Activated naive CD8-positive, alpha-beta T cell treated with anti-CD3 and anti-CD28 coated beads for 36 hours (primary cell): ENCODE measurements at places on chromosomes 3 and 15. TPM values are rescaled to one million over a fixed set of nuclear protein-coding genes. Genes with fewer than 3 reads are reported as not detected.
A peak's percentile ranks its signal among the peaks of the same experiment; 100 is the strongest.

Gene GABRG3
- total RNA-seq = not detected

Gene DOCK3
- 1.9 TPM for total RNA-seq

Gene IFT122
- 14.9 TPM for total RNA-seq

Gene GP5
- 0.80 TPM for total RNA-seq

DNA sequence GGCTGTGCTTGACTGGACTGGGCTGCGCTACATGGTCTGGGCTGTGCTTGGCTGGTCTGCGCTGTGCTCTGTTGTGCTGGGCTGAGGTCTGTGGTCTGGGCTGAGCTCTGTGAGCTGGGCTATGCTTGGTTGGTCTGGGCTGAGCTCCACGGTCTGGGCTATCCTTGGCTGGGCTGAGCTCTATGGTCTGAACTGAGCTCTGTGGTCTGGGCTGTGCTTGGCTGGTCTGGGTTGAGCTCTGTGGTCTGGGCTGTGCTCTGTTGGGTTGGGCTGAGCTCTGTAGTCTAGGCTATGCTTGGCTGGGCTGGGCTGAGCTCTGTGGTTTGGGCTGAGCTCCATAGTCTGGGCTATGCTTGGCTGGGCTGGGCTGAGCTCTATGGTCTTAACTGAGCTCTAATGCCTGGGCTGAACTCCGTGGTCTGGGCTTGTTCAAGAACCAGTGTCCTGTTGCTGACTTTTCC, 92.0 kb downstream of the PLXNA1 start:
- H3K27me3 ChIP-seq = no peaks in the 10 kb centered on the region
- H3K4me3 ChIP-seq = no peak overlapping the region
- no peaks in the 10 kb centered on the region for H3K4me1 ChIP-seq
- no peak overlapping the region for H3K27ac ChIP-seq
- DNase-seq = no peak
- no peaks in the 10 kb centered on the region for H3K36me3 ChIP-seq

DNA sequence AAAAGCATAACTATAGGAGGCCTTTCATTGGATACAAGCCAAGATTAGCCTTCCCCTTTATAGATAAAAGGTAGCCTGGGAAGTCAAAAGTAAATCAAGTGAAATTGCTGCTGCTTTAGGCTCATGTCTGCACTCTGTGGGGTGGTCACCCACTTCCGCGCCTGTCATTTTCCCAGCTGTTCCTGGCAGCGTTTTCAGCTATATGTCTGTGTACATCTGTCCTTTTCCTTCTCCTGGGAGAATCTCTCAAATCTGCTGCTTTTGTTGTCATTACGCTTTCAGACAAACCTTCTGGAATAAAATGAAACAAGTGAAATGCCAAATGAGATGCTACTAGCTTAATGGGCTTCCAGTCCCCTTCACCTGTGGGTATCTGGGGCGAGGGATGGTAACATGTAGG, 211.8 kb downstream of the MCTP2 start:
- no peaks in the 10 kb centered on the region for H3K27me3 ChIP-seq
- H3K36me3 ChIP-seq = peaks cover 12% of the 10 kb centered on the region
- H3K27ac ChIP-seq = no peak overlapping the region
- no peaks in the 10 kb centered on the region for H3K4me1 ChIP-seq
- DNase-seq = no peak

DNA sequence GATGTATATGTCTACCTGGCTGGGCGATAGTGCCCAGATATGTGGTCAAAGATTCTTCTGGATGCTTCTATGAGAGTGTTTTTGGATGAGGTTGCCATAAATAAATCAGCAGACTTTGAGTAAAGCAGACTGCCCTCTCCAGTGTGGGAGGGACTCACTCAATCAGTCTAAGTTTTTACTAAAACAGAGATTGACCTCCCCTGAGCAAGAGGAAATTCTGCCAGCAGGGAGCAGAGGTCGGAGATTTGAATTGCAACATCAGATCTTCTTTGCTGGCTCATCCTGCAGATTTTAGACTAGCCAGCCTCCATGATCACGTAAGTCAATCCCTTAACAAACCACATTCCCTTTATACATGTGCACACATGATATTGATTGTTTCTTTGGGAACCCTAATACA, 300.9 kb downstream of the MCTP2 start:
- peaks cover 8% of the 10 kb centered on the region for H3K27me3 ChIP-seq
- H3K36me3 ChIP-seq = no peaks in the 10 kb centered on the region
- no peak overlapping the region for H3K4me3 ChIP-seq
- H3K4me1 ChIP-seq = no peaks in the 10 kb centered on the region

GRCh38 chr3:31671976-31672375, 139.3 kb downstream of the STT3B start:
- H3K4me3 ChIP-seq = no peak overlapping the region
- no peaks in the 10 kb centered on the region for H3K36me3 ChIP-seq
- no peaks in the 10 kb centered on the region for H3K4me1 ChIP-seq
- H3K27ac ChIP-seq = no peak overlapping the region

DNA sequence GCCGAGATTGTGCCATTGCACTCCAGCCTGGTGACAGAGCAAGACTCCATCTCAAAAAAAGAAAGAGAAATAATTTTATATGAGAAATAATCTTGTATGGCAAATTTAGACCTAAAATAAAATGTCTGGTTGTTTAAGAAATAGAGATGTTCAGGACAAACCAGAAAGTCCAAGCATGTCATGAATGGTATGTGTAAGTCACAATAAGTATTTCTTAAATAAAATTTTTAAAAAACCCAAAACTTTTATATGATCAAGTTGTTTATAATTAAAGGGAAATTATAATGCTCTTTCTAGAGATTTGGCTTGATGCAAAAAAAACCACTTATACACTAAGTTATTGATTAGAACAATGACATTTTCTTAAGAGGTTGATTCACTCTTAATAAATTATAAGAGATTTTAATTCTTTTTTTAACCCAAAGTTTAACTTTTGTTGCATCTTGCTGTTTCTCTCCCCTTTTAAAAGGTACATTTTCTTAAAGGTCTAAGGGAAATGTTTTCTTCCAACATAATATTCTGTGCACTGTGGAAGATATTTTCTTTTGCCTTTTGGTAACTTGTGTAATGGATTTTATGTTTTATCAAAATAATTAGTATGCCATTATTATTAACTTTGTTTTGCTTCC, 105.7 kb downstream of the RTP4 start:
- peaks cover 26% of the 10 kb centered on the region for H3K27me3 ChIP-seq
- no peak for DNase-seq
- H3K27ac ChIP-seq = no peak overlapping the region
- H3K4me3 ChIP-seq = no peak overlapping the region
- no peaks in the 10 kb centered on the region for H3K36me3 ChIP-seq
- H3K4me1 ChIP-seq = no peaks in the 10 kb centered on the region

DNA sequence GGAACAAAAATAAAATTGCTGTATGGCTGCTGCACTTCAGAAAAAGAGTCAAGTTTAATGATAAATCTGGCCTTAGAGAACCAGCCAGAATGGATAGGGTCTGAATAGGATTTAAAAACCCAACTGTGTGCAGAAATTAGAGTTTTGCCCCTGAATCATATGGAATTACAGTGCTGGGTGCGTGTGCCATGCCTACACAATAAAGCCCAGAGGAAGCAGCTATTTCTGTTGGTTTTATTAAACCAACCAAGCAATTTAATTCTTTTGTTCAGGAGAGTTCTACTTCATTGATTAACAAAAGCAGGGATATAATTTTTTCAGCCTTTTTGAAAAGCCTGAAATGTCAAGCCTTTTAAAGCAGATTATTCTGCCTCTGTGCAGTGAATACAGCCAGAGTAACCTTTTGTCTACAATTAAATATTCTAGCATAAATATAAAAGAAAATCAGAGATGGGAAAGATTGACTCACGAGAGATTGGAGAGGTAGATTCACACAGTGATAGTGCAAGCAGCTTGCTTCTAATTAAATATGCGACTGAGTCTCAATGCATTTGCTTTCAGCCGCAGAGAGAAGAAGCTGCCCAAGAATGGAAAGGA, 66.7 kb upstream of the DNAJC19 start:
- no peak overlapping the region for H3K4me3 ChIP-seq
- no peak for DNase-seq
- no peak overlapping the region for H3K27ac ChIP-seq
- no peaks in the 10 kb centered on the region for H3K36me3 ChIP-seq
- no peaks in the 10 kb centered on the region for H3K4me1 ChIP-seq

DNA sequence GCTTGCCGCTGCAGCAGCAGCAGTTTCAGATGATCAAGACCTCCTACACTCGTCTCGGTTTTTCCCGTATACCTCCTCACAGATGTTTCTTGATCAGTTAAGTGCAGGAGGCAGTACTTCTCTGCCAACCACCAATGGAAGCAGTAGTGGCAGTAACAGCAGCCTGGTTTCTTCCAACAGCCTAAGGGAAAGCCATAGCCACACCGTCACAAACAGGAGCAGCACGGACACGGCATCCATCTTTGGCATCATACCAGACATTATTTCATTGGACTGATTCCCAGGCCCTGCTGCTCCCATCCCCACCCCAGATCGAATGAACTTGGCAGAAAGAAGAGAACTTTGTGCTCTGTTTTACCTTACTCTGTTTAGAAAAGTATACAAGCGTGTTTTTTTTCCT, 17.6 kb downstream of the CALML4 start:
- DNase-seq = no peak
- no peaks in the 10 kb centered on the region for H3K27me3 ChIP-seq
- H3K36me3 ChIP-seq = peaks cover 21% of the 10 kb centered on the region
- H3K27ac ChIP-seq = peak overlapping the region; percentile 1
- H3K4me3 ChIP-seq = no peak overlapping the region

GRCh38 chr3:20040548-20041196, 426 bp downstream of the KAT2B start:
- H3K27me3 ChIP-seq = no peaks in the 10 kb centered on the region
- peak overlapping the region; percentile 85 for H3K4me3 ChIP-seq
- peaks cover 48% of the 10 kb centered on the region for H3K4me1 ChIP-seq

DNA sequence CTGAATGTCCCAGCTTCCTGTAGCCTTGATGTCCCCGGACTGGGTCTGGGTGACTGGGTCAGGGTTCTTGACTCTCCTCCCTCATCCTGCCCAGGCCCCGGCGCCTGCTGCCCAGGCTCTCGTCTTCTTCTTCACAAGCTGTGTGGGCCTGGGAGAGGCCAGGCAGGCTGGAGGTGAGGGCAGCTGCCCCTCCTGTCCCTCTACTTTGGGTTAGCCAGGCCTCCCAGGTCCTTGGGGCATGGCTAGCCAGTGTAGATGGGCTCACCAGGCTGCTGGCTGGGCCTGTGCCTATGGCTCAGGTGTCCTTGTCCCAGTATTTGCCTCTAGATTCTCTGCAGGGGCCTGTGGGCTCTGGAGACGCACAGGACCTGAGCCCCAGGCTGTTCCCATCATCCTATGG, 31.8 kb downstream of the TKT start:
- peaks cover 12% of the 10 kb centered on the region for H3K36me3 ChIP-seq
- no peak overlapping the region for H3K4me3 ChIP-seq
- H3K4me1 ChIP-seq = no peaks in the 10 kb centered on the region
- no peak for DNase-seq
